ENCODE measurements at places on chromosomes 2 and 18.

- no peak for DNase-seq
Measured at GRCh38 chr18:3027370-3027891, 14.5 kb upstream of the LPIN2 start.

- no peak for DNase-seq
Measured at GRCh38 chr2:107337209-107337898, 451.4 kb upstream of the ST6GAL2 start.

DNA sequence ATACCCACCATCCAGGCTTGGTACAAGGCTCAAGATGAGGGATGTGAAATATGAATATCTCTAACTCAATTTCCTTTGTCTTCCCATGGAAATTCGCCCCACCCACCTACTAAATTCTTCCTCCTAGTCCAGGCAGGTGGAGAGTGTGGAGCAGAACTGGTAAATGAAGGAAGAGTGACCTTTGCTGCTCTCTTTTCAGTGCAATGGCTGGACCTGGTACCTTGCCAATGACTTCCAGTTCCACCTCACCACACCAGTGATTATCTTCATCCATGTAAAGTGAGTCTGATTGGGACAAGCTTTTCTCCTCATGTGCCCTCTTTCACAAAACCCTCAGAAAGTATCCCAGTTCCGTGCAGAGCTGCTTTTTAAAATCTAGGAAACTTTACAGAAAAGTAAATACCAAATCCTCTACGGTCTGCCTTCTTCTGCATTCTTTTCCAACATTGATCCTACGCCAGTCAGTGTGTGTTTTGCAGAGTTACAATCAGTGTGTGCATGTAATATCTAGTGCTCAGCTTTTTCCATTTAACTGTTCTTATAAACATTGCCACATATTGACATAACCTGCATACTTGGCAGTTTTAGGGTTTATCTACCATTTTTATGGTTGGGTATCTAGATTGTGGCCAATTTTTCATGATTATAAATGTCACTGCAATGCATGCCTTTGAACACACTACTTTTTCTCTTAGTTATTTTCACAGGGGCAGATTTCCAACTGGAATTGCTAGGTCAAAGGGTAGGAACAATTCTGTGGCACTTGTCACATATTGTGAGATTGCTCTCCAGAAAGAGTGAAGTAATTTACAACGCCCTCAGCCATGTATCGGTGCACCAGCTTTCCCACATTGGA is 86.5 kb upstream of the SEC11C start:
- DNase-seq, result no peak

DNA sequence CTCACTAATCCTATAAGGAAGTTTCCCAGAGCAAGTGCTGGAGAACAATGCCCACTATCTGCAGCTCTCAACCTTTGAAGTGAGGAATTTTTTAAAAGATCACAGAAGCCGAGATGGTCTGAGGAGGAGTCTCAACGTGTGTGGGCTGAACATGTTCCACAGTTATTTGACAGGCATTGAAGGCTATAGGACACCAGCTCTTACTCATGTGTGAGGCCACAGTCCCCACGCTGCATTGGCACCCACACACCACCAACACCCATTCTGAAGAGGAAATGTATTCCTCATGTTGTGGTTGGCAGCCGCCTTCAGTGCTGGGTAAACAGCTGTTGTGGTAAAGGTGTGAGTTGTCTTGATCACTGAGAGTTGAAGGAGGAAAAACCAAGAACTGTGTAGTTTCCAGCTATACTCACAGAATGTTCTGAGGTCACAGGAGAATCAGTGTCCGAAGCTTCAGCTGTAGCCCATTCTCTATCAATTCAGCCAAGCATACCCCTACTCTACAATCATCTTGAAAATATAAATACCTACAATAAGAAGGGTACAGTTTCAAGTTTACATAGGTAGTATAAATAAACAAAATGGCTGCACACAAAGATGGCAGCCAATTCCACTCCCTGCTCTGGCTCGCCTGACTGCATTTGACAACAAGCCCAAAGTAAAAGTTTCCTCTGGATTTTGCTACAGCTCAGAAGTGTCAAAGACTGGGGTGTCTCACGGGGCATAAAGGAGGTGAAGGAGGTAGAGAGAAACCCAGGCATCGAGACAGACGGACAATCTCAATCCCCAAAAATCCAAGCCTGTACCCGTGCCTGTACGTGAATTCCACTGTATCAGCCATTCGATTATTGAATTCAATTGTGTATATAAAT is 12.1 kb downstream of the CD226 start:
- DNase-seq, result no peak

- DNase-seq, result no peak
Measured at GRCh38 chr2:160489111-160489510, 4.5 kb downstream of the RBMS1 start.

GRCh38 chr2:124908411-124908810 is 883.3 kb downstream of the CNTNAP5 start:
- DNase-seq, result no peak

GRCh38 chr2:144310889-144311608 is 208.9 kb downstream of the ZEB2 start:
- DNase-seq, result no peak

All from cortex of kidney (tissue), 1 donor.